ENCODE measurements at places on chromosomes 4 and X. TPM values are rescaled to one million over a fixed set of nuclear protein-coding genes. Genes with fewer than 3 reads are reported as not detected.

PAGE4 gene
- not detected for total RNA-seq

CEP135 gene
- 19.9 TPM for total RNA-seq

SMC1A gene
- total RNA-seq: 122 TPM

MAGT1 gene
- 44.4 TPM for total RNA-seq

TDO2 gene
- not detected for total RNA-seq

GPRASP1 gene
- total RNA-seq: 0.44 TPM

SPIN4 gene
- 4.4 TPM for total RNA-seq

KIAA1210 gene
- total RNA-seq: not detected

HOPX gene
- 121 TPM for total RNA-seq

HAND2 gene
- total RNA-seq: not detected

LRAT gene
- not detected for total RNA-seq

PRRG3 gene
- not detected for total RNA-seq

CCDC149 gene
- total RNA-seq: not detected

ZCCHC18 gene
- 0.76 TPM for total RNA-seq

RTL5 gene
- total RNA-seq: 0.29 TPM

RNF113A gene
- total RNA-seq: 29.7 TPM

CXorf51B gene
- total RNA-seq: not detected

XK gene
- 0.39 TPM for total RNA-seq

UPF3B gene
- total RNA-seq: 11.0 TPM

GYPB gene
- total RNA-seq: not detected

DNAAF6 gene
- total RNA-seq: not detected

SLC9B1 gene
- total RNA-seq: 0.52 TPM

IRS4 gene
- total RNA-seq: 0.07 TPM

IL2 gene
- total RNA-seq: 595 TPM

FMR1NB gene
- total RNA-seq: not detected

PDCL2 gene
- not detected for total RNA-seq

CFAP47 gene
- total RNA-seq: not detected

MAGEA1 gene
- total RNA-seq: not detected

ADAM29 gene
- total RNA-seq: not detected

CXXC4 gene
- not detected for total RNA-seq

MAGEA3 gene
- total RNA-seq: not detected

DACH2 gene
- total RNA-seq: not detected

CYP2U1 gene
- 1.1 TPM for total RNA-seq

CSAG1 gene
- total RNA-seq: not detected

CXCL11 gene
- not detected for total RNA-seq

USP38 gene
- total RNA-seq: 32.0 TPM

CLDN34 gene
- total RNA-seq: not detected

TSPAN6 gene
- total RNA-seq: not detected

MAGEA2 gene
- total RNA-seq: not detected

EBP gene
- total RNA-seq: 178 TPM

PNPLA4 gene
- 5.2 TPM for total RNA-seq

UGT2B10 gene
- total RNA-seq: not detected

SYP gene
- 3.3 TPM for total RNA-seq
